ENCODE measurements at places on chromosomes 12 and 14.

GRCh38 chr12:9702255-9702654 is 30.6 kb downstream of the CLECL1 start:
- DNase-seq = no peak

DNA sequence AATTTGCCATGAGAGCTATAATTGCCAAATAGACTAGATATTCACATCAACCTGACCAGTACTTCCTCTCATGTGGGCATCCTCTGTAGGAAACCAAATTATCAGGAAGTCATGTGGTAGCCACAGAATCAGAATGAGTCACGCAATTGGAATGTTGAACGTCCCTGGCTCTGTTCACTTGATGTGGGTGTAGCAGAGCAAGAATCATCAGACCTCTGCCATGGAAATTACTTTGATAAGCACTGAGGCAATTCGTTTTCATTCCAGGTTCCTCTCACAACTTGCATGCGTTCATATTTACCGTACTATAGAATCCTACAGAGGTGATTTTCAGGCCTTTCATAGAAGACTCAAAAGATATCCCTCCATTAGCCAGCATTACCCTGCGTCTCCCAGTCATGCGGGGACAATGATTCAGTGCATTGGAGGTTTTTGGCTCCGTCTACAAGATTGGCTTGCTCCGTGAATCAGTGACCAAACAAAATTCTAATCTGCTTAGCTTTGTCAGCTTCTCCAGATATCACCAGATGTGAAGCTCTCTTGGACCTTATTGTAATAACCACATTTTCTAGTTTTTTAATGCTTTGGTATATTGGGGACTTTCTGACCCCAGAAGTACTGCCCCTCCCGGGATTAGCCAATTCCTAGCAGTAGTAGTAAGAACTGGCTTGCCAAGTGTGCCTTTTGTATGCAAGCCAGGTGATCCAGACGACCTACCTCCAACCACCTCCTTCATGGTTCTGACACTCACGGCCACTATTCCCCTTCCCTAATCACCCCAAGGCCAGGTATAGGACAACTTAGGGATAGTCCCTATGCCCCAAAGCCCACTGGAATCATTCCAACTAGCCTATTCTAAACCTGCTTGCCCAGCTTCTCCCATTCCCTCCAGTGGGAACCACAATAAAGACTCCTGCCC is 133.4 kb downstream of the KICS2 start:
- DNase-seq = no peak

GRCh38 chr14:89748004-89748403 is 206.5 kb downstream of the EFCAB11 start:
- no peak for DNase-seq

- DNase-seq = no peak
These were observed 20.9 kb upstream of the KIF26A start for GRCh38 chr14:104117341-104118005.

- no peak for DNase-seq
These were observed 301.4 kb downstream of the BMP4 start for GRCh38 chr14:53655080-53655785.

DNA sequence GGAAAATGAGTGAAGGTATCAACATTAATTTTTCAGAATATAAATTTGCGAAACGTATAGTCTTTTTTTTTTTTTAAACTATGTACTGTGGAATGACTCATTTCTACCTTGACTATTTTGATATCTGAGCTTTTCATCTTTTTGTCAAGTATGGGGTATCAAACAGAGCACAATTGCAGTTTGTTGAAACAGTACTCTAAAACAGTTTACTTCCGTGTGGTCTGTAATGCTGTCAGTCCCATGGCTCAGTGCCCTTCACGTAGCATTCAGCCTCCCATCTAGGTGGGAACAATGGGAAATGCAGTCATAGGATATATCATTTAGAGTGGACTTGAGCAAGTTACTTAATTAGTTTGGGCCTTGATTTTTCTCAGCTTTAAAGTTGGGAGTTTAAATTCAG is 139.5 kb downstream of the ERC1 start:
- no peak for DNase-seq

- no peak for DNase-seq
These were observed 22.6 kb downstream of the ACADS start for GRCh38 chr12:120748242-120748641.

DNA sequence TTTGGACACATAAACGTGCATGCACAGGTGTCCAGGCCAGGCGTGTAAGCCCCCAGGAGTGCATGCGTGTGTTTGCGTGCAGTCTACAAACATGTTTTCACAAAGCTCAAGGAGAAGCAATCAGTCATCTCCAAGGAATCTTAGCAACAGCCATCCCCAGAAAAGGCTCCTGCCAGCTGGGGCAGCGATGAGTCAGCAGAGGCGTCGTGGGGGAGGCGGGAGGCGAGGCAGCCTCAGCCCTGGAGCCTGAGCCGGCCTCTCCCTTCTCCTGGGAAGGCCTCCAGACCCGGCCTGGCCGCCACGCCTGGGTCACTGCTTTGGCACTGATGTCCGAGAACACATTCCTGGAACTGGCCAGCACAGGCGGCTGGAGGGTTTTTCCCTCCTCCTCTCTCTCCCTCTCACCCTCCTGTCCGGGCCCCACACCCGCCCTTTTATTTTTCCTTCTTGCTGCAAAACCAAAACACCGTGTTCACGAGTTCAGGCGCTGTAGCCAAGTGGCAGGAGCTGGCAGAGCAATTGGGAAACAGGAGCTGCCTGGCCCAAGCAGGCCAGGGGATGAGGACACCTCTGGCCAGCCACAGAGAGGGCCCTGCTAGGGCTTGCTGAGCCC is 92.7 kb downstream of the LRRC74A start:
- DNase-seq = no peak

GRCh38 chr12:116657921-116658495 is 79.9 kb downstream of the SPRING1 start:
- DNase-seq = no peak

- no peak for DNase-seq
These were observed 93.8 kb downstream of the TMEM30B start for GRCh38 chr14:61187196-61187905.

- no peak for DNase-seq
These were observed at the start of gene LRRK2 for GRCh38 chr12:40224439-40225291. TSS of gene LRRK2 (plus strand) at chr12:40224997. CDS start at chr12:40225132, 135 bp downstream.

DNA sequence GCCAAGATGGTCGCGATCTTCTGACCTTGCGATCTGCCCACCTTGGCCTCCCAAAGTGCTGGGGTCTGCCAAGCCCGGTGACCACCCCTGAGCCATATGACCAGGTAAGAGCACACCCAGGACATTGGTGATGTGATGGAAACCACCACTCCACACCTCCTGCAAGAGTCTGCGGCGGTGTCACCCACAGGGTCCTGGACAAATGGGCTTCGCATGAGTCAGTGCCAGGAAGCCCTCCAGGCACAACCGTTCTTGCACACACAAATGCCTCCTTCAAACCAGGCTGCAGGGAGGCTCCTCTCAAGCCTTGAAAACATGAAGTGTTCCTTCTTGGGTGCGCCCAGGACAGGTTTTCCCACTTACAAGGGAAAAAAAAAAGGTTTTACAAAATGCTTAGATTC is 16.6 kb downstream of the PITPNM2 start:
- no peak for DNase-seq

GRCh38 chr12:128551266-128551665 is 272.5 kb downstream of the SLC15A4 start:
- no peak for DNase-seq

DNA sequence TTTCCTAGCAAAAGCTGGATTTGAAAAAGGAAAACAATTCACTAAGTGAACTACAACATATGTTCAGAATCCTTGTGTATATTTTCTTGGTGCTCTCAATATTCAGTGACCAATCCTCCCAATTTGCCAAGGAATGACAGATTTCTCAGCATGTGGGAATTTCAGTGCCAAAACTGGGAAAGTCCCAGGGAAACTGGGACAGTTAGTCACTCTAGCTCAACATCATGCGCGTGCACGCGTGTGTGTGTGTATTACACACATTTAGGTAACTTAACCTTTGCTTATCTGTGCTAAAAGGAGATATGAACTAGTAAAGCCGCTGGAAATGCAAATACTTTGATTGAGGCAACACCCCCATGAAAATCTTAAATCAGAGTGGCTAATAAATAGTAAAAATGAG is 26.1 kb upstream of the SLC6A13 start:
- no peak for DNase-seq

GRCh38 chr12:6374028-6374785 is 1.2 kb downstream of the SCNN1A start:
- no peak for DNase-seq

DNA sequence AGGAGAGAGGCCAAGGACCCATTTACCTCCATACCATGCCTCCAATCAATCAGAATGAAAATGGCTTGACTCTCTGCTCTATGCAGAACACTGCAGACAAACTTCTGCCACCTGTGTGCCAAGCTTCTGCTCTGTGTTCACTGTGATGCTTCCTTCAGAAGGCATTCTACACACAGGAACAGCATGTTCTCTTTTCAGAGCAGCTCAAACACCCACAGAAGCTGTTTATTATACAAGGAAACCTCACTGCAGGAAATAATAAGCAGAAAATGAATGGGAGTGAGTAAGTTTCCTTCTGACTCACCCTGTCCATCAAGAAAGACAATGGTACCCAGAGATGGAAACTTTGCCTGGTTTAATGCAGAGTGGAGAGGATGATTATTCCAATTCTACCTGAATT is 2.4 kb upstream of the ESR2 start:
- DNase-seq = no peak

DNA sequence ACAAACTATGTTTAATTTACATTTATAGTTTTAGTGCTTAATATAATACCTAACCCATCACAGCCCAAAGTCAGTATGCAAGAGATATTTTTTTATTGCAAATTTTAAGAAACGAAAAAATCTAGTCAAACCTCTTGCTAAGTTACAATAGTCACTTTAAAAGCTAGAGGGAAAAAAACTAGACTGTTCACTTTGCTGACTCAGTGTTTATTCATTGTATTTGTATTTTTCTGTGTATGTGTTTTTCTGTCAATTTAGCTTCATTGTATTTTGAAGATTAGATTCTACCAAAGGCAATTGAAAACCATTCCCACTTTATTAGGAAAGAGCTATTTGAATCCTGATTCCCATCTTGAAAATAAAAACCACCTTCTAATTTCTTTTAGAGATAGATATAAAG is 891.5 kb downstream of the SLC16A7 start:
- DNase-seq = no peak

DNA sequence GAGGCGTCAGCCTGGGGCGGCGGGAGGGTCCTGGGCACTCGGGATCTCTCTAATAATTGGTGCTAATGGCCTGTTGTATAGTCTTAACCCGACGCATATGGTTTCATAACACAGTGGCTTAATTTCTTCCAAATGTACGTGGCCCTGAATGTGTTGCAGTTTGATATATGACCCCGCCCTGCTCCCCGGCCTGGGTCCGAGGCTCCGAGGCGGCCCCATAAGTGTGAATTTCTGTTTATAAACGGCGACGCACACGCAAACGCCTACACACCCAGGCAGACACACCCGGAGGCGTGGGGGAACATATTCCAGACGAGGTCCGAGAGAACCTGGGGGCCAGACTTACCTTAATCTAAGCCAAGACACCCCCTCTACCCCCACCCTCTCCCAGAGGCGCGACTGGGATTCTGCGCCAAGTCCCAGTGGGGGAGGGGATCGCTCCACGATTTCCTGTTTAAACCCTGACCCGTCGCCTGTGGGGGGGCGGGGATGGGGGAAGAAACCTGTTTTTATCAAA is 9.7 kb upstream of the HOXC6 start:
- no peak for DNase-seq

GRCh38 chr14:23162005-23162404 is 21.5 kb downstream of the SLC7A8 start:
- no peak for DNase-seq

DNA sequence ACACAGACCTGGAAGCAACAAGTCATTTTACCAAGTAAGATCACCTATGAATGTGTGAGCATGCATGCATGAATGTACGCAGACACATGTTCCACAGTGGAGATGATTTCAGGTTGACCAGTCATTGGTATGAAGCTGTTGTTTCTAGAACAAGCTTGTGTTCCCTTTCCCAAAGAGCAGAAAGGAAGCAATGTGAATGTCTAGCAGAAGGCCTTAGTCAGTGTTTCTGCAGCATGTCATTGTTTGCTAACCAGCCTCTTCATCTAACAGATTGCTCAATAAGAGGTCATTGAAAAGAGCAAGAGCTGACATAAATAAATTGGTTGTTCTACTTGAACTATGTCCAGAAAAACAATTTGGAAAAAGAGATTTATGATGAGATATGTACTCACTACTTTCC is 191.4 kb downstream of the PLCZ1 start:
- no peak for DNase-seq

DNA sequence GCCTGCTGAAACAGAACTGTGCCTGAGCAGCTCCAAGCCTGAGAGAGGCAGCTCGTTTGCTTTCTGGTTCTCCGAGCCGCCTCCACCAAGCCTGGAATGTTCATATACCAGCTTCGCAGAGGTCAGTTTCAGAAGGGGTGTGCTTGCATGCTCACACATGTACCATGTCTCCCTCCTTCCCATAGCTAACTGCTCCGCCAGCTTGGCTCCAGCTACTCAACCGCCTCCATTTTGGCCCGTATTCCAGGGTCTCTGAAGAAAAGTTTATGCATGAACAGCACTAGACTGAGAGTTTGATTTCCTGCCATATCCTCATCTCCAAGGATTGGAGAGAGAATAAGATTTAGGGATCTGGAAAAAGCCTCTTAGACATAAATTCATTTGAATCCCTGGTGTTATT is 103.7 kb downstream of the SMOC1 start:
- no peak for DNase-seq

DNA sequence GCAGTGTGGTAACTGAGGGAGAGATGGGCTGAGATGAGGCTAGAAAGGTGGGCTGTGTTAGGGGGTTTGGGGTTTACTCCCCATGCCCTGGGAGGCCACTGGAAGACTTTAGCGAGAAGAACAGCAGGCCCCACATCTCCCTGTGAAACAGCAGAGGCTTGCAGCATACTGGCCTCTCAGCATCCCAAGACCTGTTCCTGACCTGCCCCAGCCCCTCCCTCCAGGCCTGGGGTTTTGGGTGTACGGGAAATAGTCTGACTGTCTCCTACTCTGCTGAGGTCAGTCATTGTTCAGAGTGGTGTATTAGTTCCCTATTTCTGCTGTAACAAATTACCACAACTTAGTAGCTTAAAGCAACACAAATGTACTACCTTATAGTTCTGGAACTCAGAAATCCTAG is 103.5 kb upstream of the HIF1A start:
- DNase-seq = no peak

DNA sequence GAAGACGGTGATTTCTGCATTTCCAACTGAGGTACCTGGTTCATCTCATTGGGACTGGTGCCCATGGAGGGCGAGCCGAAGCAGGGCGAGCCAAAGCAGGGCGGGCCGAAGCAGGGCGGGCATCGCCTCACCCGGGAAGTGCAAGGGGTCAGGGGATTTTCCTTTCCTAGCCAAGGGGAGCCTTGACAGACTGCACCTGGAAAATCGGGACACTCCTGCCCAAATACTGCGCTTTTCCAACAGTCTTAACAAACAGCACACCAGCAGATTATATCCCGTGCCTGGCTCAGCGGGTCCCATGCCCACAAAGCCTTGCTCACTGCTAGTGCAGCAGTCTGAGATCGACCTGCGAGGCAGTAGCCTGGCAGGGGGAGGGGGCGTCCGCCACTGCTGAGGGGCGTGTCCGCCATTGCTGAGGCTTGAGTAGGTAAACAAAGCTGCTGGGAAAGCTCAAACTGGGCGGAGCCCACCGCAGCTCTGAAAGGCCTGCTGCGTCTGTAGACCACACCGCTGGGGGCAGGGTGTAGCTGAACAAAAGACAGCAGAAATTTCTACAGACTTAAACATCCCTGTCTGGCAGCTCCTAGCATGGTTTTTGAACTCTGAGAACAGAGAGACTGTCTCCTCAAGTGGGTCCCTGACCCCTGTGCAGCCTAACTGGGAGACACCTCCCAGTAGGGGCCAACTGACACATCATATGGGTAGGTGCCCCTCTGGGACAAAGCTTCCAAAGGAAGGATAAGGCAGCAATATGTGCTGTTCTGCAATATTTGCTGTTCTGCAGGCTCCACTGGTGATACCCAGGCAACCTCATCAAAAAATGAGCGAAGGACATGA is 77.2 kb downstream of the BAZ1A start:
- no peak for DNase-seq
